Caco-2 (cell line): ENCODE measurements at places on chromosomes 7 and 10. TPM values are rescaled to one million over a fixed set of nuclear protein-coding genes. Genes with fewer than 3 reads are reported as not detected.

The PPP1R17 gene
- total RNA-seq = not detected in 2 replicates

DNA sequence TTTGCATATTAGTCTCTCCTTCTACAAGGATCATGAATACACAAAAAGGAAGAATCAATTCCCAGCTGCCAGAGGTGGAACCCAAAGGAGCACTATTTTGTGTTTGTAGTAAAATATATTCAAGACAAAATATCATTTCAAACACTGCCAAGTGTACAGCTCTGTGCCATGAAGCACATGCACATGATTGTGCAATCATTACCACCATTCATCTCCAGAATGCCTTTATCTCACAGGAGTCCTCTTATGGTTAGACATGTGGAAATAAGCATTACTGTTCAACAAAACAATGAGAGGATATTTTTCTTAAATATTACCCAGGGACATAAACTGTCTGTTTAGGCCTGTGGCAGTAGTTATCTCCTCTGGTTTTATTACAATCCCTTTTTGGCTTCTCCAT lies 151.4 kb upstream of the PPP1R3A start:
- H3K36me3 ChIP-seq = no peaks in the 10 kb centered on the region
- H3K4me3 ChIP-seq = no peak overlapping the region
- H3K27ac ChIP-seq = no peak overlapping the region

GRCh38 chr10:32948451-32948850 lies 9.6 kb downstream of the ITGB1 start:
- H3K36me3 ChIP-seq = no peaks in the 10 kb centered on the region
- DNase-seq = peak; percentile 59
- peaks cover 64% of the 10 kb centered on the region for H3K4me1 ChIP-seq
- no peak overlapping the region for H3K4me3 ChIP-seq
- H3K27ac ChIP-seq = peak overlapping the region; percentile 31

- H3K27ac ChIP-seq = no peak overlapping the region
- H3K4me1 ChIP-seq = peaks cover 11% of the 10 kb centered on the region
- no peak for DNase-seq
- no peaks in the 10 kb centered on the region for H3K27me3 ChIP-seq
- H3K4me3 ChIP-seq = no peak overlapping the region
These were observed 62.8 kb downstream of the CXCL12 start for GRCh38 chr10:44322137-44322536.
